ENCODE measurements at places on chromosomes 7 and 10.

DNA sequence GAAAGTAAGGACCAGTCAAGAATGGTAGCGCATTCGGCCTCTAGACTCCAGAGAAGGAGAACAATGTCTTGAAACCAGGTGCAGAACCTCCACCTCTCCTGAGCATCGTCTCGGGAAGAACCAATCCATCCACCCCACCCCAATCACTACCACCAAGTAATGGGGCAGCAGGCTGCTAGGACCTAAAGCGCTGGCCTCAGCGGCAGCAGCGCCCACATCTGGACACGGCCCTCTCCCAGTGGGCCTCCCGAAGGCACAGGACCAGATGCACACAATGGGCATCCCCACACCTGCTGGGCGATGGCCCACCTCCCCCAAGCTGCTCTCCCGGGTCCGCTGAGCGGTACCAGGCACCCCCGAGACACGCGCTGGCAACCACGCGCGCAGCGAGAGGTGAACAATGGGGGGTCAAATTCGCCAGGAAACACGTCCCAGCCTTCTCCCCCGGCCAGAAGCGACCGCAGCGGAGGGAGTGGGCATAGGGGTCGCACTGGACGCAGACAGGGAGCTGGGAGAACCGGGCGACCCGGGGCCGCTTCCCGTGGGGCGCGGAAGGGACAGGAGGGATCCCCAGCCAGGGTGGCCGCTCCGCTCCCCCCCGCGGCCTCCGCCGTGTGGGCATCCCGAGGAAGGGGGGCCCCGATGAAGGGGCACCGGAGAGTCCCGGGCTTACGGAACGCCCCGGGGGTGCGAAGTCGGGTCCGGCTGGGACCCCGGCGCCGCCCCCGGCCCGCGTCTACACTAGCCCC, 506 bp downstream of the CTTNBP2 start:
- DNase-seq: no peak
- H3K4me1 ChIP-seq: peaks cover 17% of the 10 kb centered on the region
- no peaks in the 10 kb centered on the region for H3K36me3 ChIP-seq
- H3K27ac ChIP-seq: peak overlapping the region; percentile 54
- H3K27me3 ChIP-seq: no peaks in the 10 kb centered on the region
- peak overlapping the region; percentile 98 for H3K4me3 ChIP-seq

- H3K27ac ChIP-seq: no peak overlapping the region
- H3K27me3 ChIP-seq: no peaks in the 10 kb centered on the region
- no peak for DNase-seq
- no peak overlapping the region for H3K4me3 ChIP-seq
- no peaks in the 10 kb centered on the region for H3K36me3 ChIP-seq
Measured at GRCh38 chr7:21999896-22000295, 54.2 kb upstream of the CDCA7L start.

- H3K4me1 ChIP-seq: no peaks in the 10 kb centered on the region
- DNase-seq: no peak
- H3K4me3 ChIP-seq: no peak overlapping the region
- H3K27ac ChIP-seq: no peak overlapping the region
Measured at GRCh38 chr7:7178906-7179305, 3.4 kb upstream of the C1GALT1 start.

DNA sequence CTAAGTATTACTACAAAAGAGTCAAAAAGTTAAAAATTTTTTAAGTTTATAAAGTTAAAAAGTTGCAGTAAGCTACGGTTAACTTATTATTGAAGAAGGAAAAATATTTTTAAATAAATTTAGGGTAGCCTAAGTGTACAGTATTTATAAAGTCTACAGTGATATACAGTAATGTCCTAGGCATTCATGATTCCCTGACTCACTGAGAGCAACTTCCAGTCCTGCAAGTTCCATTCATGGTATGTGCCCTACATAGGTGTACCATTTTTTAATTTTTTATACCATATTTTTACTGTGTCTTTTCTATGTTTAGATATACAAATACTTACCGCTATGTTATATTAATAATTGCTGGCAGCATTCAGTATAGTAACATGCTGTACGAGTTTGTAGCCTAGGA, 92.3 kb downstream of the CTNNA3 start:
- no peak for DNase-seq
- H3K27ac ChIP-seq: no peak overlapping the region
- no peaks in the 10 kb centered on the region for H3K27me3 ChIP-seq

GRCh38 chr10:94085288-94085687, 91.6 kb downstream of the PLCE1 start:
- no peaks in the 10 kb centered on the region for H3K36me3 ChIP-seq
- H3K4me3 ChIP-seq: no peak overlapping the region
- DNase-seq: no peak
- H3K4me1 ChIP-seq: no peaks in the 10 kb centered on the region
- no peaks in the 10 kb centered on the region for H3K27me3 ChIP-seq
- H3K27ac ChIP-seq: no peak overlapping the region

GRCh38 chr10:88154596-88155250, 291.3 kb downstream of the PTEN start:
- no peaks in the 10 kb centered on the region for H3K4me1 ChIP-seq
- no peaks in the 10 kb centered on the region for H3K27me3 ChIP-seq
- H3K27ac ChIP-seq: no peak overlapping the region

GRCh38 chr10:95558593-95559320, 2.4 kb downstream of the SORBS1 start:
- no peaks in the 10 kb centered on the region for H3K36me3 ChIP-seq
- H3K27me3 ChIP-seq: no peaks in the 10 kb centered on the region
- H3K27ac ChIP-seq: no peak overlapping the region
- no peak for DNase-seq
- H3K4me3 ChIP-seq: peak overlapping the region; percentile 29

- H3K4me1 ChIP-seq: no peaks in the 10 kb centered on the region
- H3K4me3 ChIP-seq: no peak overlapping the region
- H3K27ac ChIP-seq: no peak overlapping the region
- H3K27me3 ChIP-seq: no peaks in the 10 kb centered on the region
Measured at GRCh38 chr10:5527332-5528200, 2.8 kb downstream of the CALML3 start.

GRCh38 chr7:6078548-6078947, 47.4 kb downstream of the ANKRD61 start:
- H3K27ac ChIP-seq: no peak overlapping the region
- no peaks in the 10 kb centered on the region for H3K27me3 ChIP-seq
- H3K4me3 ChIP-seq: no peak overlapping the region
- no peak for DNase-seq
- H3K4me1 ChIP-seq: peaks cover 3% of the 10 kb centered on the region
- no peaks in the 10 kb centered on the region for H3K36me3 ChIP-seq

- no peaks in the 10 kb centered on the region for H3K27me3 ChIP-seq
- no peaks in the 10 kb centered on the region for H3K4me1 ChIP-seq
- H3K36me3 ChIP-seq: no peaks in the 10 kb centered on the region
Measured at GRCh38 chr7:106610996-106611886, 49.7 kb downstream of the CCDC71L start.

DNA sequence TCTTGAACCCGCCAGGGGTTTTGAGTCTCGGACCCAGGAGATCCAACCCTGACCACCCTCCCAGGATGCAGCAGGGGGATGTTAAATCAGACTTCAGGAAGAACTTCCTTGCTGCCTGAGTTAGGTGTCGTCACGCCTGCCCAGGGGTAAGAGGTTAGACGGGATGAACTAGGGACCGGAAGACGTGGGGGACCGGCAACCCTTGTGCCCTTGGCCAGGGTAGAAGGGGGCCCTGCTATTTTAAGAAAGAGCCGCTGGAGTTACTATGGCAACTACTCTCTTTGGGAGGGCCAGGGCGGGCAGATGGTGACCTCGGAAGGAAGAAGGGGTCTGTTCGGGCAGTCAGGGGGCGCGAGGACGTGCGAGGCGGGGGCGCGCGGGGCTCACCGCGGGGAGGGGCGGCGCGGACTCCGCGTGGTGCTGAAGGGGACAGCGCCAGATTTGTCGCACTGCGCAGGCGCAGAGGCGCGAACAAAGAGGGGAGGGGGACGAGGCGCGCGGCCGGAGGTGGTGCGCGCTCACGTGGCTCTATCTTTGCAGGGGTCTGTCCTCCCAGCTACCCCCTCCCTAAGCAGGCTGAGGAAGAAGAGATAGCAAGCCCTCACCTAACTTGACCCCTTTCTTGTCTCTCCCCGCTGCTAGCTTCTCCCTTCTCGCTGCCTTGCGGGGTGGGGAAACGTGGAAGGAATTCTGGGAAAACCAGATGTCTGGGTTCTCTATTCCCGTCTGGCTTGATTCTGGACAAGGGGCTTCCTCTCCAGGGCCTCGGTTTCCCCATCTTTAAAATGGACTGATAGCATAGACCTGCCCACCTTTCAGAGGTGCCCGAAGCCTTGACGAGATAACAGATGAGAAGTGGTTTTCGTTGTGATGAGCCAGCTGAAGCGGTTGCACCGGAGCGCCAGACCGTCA, 940 bp upstream of the PSD start:
- no peak overlapping the region for H3K27ac ChIP-seq
- no peaks in the 10 kb centered on the region for H3K27me3 ChIP-seq
- peaks cover 16% of the 10 kb centered on the region for H3K4me1 ChIP-seq
- DNase-seq: peak; percentile 98

DNA sequence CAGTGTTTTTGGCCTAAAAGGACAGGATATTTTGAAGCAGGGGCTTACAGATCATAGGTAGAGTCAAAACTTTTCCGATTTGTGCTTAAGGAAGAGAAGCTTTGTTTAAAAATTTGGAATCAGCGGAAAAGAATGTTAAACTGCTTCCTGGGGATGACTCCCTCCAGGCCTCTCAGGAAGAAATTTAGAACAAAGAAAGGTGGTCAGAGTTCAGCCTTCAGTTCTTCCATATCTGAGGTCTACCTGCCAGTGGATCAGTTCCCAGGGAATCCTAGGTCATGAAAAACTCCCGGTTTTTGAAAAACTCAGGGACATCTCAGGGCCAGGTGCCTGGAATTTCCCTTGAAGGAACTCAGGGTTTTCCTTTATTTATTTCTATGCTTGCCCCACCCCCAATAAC, 100.3 kb downstream of the MCU start:
- no peak for DNase-seq
- H3K27ac ChIP-seq: peak overlapping the region; percentile 55
- H3K27me3 ChIP-seq: no peaks in the 10 kb centered on the region

- no peaks in the 10 kb centered on the region for H3K4me1 ChIP-seq
- H3K36me3 ChIP-seq: peaks cover 8% of the 10 kb centered on the region
- H3K4me3 ChIP-seq: no peak overlapping the region
- H3K27me3 ChIP-seq: no peaks in the 10 kb centered on the region
- no peak for DNase-seq
Measured at GRCh38 chr7:598899-599298, 79.3 kb upstream of the PDGFA start.

Measured in H1 (cell line).